Stimulated activated CD4-positive, alpha-beta T cell treated with anti-CD3 and anti-CD28 coated beads, TNF-alpha, amount 100 ng/mL, for 1 hour (primary cell): ENCODE measurements at places on chromosomes 6 and 20.

GRCh38 chr6:4615891-4616290, 160.3 kb upstream of the CDYL start:
- DNase-seq: no peak

DNA sequence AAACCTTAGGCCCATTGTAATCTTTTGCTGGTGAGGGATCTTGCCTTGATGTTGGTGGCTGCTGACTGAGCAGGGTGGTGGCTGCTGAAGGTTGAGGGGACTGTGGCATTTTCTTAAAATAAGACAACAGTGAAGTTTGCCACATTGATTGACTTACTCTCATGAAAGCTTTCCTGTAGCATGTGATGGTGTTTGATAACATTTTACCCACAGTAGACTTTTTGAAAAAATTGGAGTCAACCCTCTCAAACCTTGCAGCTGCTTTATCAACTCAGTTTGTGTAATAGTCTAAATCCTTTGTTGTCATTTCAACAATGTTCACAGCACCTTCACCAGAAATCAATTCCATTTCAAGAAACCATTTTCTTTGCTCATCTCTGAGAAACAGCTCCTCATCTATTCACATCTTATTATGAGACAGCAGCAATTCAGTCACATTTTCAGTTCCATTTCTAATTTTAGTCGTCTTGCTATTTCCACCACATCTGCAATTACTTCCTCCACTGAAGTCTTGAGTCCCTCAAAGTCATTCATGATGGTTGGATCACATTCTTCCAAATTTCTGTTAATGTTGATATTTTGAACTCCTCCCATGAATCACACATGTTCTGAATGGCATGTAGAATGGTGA, 37.2 kb downstream of the CST9L start:
- no peak for DNase-seq

- no peak for DNase-seq
These were observed at the start of gene PPP1R14C for GRCh38 chr6:150142670-150143515. TSS of gene PPP1R14C (plus strand) at chr6:150143044. CDS start at chr6:150143193, 149 bp downstream.

DNA sequence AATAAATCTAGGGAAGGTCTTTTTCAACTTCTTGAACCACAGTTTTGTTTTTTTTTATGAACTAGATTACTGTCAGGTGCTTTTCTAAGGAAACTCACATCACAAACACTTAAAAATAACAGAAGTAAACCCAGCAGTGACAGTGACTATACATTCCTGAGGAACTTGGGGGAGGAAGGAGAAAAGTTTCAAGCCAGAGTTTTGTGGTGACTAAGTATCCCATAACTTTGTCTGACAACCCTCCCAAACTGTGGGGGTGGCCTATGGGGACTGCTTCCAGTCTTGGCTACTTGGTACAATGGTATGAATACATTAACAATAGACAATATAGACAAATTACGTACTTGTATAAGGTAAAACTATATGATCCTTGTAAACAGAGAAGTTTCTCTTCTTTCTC, 202.5 kb upstream of the MAN1A1 start:
- DNase-seq: no peak

- DNase-seq: peak; percentile 13
These were observed 93.7 kb downstream of the PROKR2 start for GRCh38 chr20:5222919-5223634.

- no peak for DNase-seq
These were observed 2.7 kb downstream of the GABBR1 start for GRCh38 chr6:29630315-29630714.

DNA sequence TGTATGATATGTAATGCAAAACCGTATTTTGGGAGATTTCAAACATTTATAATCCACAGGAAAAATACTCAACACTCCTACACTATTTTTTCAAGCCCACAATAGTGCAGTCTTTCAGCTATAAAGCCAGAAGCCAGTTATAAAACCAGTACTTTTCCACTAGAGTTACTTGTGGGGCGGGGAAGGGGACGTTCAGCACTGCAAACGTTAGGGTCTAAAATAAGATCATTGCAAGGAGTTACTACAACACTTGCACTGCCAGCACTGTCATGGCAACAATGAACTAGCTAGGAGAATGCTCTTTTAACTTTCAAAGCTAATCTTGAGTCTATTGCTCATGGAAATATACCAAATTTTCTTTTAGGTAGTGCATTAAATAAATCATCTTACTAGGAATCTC, 14.7 kb downstream of the SESN1 start:
- DNase-seq: no peak

DNA sequence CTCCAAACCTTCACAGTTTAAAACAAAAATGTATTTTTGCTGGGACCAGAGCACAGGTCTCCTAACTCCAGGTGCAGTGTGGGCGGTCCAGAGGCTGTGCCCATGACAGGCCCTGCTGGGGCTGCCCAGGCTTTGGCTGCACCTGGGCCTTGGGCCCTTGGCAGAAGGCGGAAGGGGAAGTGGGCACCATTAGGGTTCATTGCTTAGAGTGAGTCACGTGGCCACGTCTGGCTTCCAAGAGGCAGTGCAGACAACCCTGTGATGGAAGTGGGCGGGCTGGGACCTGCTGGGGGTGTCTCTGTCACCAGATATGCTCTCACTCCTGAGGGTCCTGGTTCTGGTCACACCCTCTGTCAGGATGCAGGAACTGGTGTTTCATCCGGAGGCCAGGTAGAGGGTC, 302.2 kb downstream of the QKI start:
- no peak for DNase-seq

GRCh38 chr6:146470091-146470770, 73.4 kb upstream of the RAB32 start:
- no peak for DNase-seq

- DNase-seq: peak; percentile 40
These were observed at the start of gene IRF4 for GRCh38 chr6:391559-392440. TSS of gene IRF4 (plus strand) at chr6:391752. CDS start at chr6:393153, 1,401 bp downstream.

DNA sequence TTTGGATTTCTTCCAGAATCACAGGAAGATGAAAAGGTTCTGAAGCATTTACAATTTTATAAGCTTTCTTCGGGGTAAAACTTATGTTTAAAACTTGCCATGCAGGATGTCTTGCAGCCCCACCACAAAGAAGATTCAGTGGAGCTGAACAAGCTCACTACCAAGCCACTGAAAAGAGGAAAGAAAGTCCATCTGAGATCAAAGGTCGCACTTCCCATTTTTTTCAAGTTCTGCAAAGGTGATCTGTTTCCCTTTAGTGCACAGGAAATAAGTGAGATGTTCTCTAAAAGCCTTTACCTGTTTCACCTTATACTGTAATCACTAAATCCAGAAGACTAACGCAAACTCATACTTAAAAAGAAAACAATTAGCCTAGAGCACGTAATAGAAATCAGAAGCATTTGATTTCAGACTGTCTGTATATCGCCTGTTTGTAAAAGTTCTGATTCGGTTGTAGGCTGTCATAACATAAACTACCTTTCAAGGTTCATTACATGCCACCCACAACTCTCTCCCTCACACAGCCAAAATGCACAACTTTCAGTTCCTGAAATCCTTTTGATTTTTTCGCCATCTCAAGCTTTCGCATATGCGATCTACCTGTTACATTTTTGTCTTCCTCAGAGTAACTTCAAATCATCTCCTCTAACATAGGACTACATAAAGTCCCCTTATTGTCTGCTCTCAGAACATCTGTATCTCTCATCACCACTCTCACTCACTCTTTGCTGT, 1.8 kb downstream of the ECHDC1 start:
- no peak for DNase-seq

- no peak for DNase-seq
These were observed 401 bp upstream of the B3GALT4 start for GRCh38 chr6:33276581-33276863.

DNA sequence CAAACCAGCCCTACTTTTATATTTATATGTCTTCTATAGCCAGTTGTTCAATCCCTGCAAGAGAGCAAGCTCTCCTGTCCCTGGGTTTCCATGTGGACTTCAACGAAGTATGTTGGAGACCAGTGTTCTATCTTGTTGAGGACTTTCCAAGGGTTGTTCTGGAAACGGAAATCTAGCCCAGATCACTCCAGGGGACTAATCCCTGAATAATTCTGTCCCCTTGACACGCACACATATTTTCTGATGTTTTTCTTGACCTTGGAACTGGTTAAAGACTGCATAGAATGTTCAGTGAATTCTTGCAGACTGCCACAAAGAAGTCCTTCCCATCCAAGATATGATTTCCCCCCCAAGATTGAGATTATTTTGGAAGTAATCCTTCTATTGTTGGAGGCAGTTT, 9.5 kb upstream of the MYLK2 start:
- DNase-seq: no peak

DNA sequence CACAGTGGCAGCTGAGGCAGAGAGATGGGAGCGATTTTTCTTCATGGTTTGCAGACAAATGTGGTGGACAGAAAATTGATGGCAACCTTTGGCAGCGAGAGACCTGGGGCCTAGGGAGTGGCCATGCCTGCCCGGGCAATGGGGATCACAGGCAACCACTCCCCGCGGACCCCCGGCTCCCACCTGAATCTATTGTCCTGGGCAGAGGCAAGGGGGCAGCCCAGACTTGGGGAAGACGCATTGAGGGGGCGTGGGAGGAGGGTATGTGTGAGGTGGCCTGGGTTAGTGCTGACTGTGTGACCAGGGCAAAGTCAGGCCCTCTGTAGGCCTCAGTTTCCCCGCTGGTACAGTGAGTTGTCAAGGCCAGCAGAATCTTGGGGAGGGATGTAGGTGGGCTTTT, 53.6 kb upstream of the BLCAP start:
- DNase-seq: no peak

- DNase-seq: no peak
These were observed 20.5 kb downstream of the DNAJC5 start for GRCh38 chr20:63915471-63915870.

DNA sequence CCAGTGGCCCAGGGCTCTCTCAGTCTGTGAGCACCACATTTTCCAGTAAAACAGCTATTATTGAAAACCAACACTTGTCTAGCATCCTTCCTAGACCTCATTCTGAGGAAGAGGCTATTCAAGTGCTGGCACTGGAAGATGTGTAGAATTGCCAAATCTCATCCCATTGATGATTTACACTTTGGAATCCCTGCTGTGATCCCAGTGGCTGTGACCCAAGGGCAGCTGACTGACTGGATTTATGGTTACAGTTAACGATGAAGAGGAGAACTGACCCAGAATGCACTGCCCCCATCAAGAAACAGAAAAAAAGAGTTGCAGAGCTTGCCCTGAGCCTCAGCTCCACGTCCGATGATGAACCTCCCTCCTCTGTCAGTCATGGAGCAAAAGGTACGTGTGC, 2.4 kb downstream of the CMTR1 start:
- no peak for DNase-seq

DNA sequence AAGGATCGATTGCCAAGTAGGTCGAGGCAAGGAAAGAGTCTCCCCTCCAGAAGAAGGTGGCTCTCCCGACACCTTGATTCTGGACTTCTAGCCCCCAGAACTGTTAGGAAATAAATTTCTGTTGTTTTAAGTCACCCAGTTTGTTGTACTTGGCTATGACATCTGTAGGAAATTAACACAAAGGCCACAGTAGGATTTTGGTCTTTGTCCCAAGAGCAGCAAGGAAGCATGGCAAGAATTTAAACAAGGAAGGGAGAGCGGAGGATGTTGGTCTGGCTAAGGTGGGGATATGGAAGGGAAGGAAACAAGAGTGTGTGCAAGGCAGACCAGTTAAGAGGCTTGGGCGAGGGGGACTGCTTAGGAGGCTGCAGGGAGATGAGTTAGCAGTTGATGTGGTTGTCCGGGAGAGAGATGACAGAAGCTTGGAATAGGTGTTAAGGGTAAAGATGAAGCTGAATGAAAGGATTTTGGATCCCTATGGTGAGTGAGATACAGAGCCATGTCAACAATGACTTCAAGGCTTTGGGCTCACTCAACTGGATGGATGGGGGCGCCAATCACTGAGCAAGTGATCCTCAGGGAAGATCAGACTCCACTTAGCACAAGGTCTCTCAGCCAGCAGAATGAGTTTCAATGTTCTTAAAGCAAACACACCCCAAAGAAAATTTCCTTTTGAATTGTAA, 140.5 kb upstream of the ZNF217 start:
- no peak for DNase-seq

GRCh38 chr6:165497472-165497871, 165.6 kb downstream of the PDE10A start:
- DNase-seq: no peak

DNA sequence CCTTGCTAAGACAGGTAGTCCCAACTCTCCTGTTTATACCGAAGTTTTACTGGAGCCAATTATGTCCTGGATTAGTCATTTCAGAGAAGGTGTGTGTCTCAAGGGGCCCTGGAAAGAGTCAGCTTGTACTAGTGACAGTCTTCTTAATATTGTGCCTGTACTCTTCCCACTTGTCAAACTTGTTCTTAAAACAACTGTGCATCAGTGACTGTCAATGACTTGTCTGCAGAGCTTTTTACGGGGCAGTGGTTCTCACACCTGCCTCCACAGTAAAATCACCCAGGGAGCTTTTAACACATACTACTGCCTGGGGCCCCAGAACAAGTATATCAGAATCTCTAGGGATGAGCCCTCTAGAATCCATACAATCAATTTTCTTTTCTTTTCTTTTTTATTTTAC, 28.4 kb upstream of the GLP1R start:
- DNase-seq: no peak

- no peak for DNase-seq
These were observed 103.4 kb downstream of the FOXC1 start for GRCh38 chr6:1713016-1713600.

DNA sequence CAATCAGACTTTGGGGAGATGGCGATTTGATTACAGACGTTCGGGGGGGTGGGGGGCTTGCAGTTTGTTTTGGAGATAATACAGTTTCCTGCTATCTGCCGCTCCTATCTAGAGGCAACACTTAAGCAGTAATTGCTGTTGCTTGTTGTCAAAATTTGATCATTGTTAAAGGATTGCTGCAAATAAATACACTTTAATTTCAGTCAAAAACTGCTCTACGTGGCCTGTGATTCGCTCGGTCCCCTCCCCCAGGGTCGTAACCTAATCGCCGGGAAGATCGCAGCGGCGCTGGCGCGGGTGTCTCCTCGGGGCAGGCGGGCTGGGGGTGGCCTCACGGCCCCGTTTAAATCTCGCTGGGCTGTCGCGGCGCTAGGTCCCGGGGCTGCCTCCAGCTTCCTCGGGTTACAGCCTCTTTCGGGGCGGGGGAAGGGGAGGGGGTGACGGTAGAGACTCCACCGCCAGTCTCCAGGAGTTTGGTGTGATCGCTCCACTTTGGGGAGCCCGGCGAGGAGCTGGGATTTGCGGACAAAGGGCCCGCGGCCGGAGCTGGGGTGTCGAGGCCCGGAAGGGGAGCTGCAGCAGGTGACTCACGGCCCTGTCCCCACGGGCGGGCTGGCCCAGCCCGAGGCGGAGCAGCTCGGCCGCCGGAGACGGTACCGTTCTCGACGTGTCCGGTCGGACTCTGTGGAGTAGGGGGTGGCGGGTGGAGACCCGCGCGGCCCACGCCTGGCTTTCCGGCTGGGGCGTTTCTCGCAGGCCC, 4.2 kb downstream of the FOXC1 start:
- DNase-seq: no peak

- DNase-seq: no peak
These were observed 43.7 kb downstream of the TRMT11 start for GRCh38 chr6:126030045-126030444.
